ENCODE measurements at places on chromosomes 16 and 17.

DNA sequence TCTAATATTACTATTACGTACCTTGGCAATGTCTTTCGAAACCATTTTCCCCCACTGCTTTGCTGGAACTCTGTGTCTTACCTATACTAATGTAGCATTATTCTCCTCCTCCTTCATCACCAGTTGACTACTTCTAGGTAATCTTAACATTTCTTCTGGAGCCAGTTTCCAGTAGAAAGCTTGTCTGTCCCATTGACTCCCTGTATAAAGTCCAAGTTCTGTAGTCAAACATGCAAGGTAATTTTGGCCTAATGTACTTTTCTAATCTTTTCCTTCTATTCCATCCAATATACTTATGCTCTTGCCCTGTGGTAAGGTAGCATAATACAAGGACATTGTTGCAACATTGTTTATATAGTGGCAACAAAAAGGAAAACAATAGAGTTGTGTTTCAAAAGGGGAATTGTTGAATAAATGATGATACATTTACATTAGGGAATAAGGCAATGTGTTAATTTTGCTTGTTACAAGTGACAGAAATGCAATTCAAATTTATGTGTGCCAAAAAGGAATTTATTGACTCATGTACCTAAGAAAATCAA is 27.9 kb downstream of the OMG start:
- no peak for DNase-seq

GRCh38 chr17:47978324-47978723 is 7.4 kb downstream of the CDK5RAP3 start:
- peak; percentile 68 for DNase-seq

DNA sequence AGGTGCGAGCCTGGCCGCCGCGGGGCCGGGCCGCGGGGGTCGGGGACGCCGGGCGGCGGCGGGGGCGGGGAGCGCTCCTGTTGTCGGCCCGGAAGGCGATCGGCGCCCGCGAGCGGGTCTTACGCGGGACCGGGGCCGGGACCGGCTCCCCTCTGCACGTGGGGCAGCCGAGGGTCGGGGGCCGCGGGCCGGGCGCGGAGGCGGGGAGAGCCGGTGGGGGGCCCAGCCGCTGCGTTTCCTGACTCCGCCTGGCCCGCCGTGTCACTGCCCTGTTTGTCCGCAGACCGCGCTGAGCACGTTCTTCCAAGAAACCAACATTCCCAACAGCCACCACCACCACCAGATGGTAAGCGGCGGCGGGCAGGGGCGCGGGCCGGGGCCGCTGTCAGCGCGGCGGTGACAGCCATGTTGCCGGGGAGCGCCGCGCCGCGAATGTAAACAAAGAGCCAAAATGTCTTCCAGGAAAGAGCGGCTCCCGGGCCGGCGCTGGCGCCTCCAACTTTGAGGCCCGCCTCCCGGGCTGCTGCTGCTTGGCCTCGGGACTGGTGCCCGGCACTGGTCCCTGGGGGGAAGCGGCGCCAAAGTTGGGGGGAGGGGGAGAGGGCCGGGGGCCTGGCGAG is 586 bp downstream of the UBALD2 start:
- peak; percentile 80 for DNase-seq

DNA sequence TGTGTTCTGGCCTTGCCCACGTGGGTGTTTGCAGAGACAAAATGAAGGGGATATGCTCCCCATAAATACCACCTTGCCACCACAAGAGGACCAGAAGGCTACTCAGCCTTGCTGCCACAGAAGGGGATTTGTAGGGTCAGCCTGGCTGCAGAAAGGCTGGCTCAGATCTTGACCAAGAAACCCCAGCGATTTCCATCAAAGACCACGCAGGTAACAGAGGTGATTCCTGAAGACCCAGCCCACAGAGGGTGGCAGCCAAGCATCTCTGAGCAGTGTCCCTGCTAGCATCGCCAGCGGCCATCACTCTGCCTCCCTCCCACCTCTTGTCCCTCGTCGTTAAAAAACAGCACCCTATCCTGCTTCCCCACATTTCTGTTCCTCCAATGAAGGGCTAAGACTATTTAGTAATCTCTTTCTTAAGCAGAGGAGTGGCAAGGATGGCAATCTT is 54.9 kb downstream of the BEAN1 start:
- no peak for DNase-seq

DNA sequence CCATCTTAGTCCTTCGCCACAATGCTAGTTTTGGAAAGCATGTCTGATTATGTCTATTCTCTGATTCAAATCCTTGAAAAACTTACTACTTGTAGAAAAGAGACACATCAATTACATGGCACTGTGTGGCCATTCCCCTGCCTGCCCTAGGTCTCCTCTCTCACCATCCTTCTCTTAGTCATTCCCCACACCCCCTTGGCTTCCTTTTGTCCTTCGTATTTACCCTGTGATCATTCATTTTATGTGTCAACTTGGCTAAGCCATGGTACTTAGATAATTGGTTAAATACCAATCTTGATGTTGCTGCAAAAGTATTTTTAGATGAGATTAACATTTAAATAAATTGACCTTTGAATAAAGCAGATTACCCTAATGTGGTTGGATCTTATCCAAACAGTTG is 122.9 kb upstream of the CDH11 start:
- no peak for DNase-seq

GRCh38 chr16:87160701-87161337 is 156.4 kb downstream of the C16orf95 start:
- no peak for DNase-seq

GRCh38 chr16:8966817-8967131 is 3.1 kb upstream of the USP7 start:
- DNase-seq, result no peak

DNA sequence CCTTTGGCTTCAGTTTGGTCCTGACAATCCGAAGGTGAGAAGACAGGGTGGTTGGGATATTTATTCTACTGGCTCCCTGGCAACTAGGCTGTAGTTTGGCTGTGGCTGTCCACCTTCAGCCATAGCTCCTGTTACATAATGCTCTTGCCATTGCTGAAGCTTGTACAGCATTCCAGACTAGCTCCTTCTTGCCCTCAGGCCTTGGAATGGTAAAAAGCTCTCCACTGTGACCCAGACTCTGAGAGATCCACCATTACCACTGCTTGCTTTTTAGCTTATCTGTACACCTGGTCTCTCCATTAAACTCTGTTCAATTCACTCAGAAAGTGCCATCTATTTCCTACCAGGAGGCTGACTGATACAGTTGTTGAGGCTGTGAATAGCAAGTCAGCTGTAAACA is 231.8 kb upstream of the MON1B start:
- no peak for DNase-seq

GRCh38 chr16:69351309-69352027 is at the start of gene TMED6:
TSS of gene TMED6 (minus strand) at chr16:69351786. CDS start at chr16:69351753, 33 bp downstream.
- DNase-seq, result no peak

All from activated CD8-positive, alpha-beta memory T cell treated with anti-CD3 and anti-CD28 coated beads for 24 hours (primary cell).